ENCODE measurements at places on chromosomes 1 and 21.

DNA sequence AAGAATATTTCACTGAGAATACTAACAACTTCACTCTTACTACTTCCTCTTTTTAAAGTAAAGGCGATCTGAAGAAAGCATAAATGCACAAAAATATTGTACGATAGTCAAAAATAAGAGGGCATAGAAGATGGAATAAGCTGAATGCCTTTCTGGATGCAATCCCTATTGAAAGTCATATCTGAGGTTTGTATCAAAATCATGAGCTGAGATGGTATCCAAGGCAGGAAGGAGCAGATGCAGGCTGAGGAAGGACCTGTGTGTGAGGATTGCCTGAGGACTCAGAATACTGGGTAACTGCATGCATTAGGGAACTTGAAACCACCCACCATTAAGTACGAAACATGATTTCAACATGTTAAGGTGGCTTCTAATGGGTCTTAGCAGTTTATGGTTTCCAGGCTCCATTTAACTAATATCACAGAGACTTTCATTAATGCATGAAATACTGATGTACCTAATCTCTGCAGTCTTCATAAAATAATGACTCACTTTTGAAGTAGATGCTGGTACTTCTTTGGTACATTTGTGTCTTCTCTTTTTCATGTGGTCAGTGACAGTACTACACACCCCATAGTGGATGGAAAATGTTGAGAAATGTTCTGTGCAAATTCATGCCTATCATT, 29.6 kb upstream of the RGS1 start:
- ATAC-seq = no peak

DNA sequence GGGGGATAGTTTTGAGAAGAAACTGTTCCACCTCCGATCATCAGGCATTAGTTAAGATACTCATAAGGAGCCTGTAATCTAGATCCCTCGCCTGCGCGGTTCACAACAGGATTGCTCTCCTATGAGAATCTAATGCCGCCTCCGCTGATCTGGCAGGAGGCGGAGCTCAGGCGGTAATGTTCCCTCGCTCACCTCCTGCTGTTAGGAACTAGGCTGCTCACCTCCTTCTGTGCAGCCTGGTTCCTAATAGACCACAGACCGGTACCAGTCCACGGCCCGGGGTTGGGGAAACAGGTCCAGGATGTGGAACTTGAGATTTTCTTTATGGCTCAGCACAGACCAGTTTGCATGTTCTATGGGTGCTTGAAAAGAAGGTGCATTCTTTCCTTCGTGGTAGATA, 27.2 kb upstream of the FAM3B start:
- ATAC-seq = no peak

- peak; percentile 55 for ATAC-seq
Measured at GRCh38 chr1:58620926-58621325, 43.9 kb upstream of the TACSTD2 start.

- ATAC-seq = no peak
Measured at GRCh38 chr21:41458559-41458958, 32.5 kb downstream of the MX1 start.

GRCh38 chr1:214727274-214727673, 124.3 kb downstream of the CENPF start:
- ATAC-seq = no peak

DNA sequence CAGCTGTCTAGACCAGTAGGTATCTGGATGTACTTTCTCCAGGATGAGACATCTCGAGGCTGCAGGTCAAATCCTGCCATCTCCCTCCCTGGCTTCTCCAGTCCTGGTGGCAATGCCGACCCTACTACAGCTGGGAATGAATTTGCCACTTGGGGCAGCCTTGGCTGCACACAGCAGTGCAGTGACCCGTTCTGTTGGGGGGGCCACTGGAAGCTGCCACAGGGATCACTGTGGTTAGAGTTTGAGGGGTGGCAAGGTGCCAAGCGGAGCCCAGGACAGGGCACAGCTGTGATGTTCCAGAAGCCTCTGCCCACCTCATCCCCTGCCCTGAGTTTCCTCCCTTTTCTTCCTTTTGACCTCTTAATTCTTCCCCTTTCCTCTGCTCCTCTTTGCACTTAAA, 17.1 kb downstream of the COL6A2 start:
- ATAC-seq = no peak

- ATAC-seq = no peak
Measured at GRCh38 chr1:231681006-231681405, 54.4 kb downstream of the DISC1 start.
